Suppressor macrophage treated with lipopolysaccharide for 4 hours (primary cell): ENCODE measurements at places on chromosomes 7 and 10.

DNA sequence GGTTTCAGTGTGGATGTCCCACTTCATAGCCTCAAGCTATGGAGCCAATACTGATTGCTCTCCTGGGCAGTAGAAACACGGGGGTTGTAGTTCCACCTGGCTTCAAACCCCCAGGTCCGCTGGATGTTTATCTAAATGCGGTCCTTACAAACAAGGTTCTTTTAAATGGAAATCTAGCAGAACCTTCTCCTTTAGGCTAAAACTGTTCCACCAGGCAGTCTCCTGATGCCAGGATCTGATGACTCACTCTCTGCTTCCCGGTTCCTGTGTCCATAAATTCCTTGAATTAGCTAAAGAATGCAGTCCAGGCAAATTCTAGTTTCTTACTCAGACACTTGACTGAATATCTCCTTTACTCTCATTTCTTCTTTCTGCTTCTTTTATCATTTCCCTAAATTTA lies 108.4 kb upstream of the FAM3C start:
- DNase-seq, result no peak

DNA sequence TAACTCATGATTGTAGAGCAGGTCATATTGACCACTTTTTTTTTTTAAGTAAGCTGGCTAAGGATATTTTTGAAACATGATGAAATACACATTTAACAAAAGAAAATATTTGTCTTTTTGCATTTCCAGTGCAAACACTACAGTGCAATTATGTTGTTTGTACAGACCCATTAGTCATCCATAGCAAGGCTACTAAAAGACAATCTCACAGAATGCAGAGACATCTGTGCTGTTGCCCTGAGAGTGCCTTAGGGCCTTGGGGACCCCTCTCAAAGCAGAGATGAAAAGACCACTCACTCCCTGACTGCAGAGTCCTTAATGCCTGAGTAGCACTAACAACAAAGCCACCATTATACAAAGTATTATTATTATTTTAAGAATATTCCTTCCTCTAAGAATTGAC lies 104.5 kb downstream of the NRCAM start:
- DNase-seq, result no peak

DNA sequence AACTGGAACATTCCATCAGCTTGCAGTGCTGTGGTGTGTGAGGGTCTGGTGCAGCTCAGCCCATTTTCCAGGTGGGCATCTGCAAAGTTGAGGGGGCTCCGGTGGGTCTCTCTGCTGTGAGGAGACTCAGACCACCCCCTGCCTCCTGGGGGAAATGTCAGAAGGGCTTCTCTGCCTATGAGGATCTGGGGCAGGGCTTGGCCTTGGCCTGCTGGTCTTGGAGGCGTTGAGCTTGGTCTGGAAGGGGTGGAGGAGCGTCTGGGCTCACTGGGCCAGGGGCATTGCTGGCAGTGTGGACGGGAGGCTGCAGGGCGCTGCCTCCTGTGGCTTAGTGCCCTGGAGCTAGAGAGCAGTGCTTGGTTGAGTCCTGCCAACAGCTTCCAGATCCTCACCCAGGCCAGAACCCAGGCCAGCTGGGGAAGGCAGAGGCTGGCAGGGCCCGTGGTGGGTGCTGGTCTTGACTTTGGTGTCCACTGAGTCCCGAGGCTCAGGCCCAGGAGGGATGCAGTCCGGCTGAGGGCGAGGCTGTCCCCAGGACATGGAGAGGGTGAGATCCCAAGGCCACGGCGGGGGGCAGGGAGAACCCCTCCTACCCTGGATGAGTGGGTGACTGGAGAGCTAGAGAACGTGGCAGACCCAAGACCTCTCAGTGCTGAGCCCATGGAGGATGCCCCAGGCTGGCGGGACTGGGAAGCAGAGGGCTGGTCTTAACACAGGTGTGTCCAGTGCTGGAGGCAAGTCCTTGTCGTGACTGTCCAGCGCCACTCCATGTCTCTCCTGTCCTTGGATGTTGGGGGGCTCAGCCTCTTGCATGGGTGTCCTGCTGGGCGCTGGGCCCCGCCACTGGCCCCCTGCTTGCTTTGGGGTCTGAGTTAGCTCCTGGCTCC lies 2.8 kb downstream of the SPRN start:
- DNase-seq, result no peak

DNA sequence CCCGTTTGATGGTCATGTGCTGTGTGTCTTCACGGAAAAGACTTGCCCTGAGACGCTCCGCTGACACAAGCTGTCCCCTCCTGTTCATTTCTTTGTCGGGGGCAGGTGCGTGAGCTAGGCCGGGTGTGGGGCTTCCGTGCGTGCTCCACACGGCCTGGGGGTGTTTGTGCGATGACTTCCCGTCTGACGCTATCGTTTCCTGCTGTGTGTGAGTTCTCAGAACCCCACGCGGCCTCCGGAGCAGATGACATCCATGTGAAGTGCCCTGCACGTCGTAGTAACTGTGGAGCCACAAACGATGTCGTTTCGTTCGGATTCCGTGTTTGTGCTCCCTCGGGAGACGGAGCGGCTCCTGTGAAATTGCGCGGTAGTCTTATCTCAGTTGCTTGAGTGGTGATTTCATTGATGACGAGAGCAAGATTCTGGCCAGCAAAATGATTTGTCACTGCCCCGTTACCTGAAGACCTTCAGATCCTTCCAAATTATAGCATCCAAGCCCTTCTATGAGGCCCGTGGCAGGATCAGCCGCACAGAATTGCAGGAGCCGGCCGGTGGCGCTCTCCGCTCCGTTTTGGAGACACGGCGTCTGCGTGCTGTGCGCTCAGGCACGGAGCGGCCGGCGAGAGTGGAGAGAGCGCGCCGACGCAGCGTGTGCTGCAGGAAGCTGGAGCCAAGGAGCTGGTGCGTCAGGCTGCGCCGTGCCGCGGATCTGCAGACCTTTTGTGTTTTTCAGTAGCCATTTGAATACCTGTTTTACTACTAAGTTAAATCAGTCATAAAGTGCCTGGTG lies 94.9 kb downstream of the NKX6-2 start:
- no peak for DNase-seq

- DNase-seq, result no peak
Measured at GRCh38 chr10:125462845-125463244, 220.1 kb downstream of the TEX36 start.

- DNase-seq, result peak; percentile 3
Measured at GRCh38 chr10:59181668-59182067, 5.2 kb downstream of the PHYHIPL start.

DNA sequence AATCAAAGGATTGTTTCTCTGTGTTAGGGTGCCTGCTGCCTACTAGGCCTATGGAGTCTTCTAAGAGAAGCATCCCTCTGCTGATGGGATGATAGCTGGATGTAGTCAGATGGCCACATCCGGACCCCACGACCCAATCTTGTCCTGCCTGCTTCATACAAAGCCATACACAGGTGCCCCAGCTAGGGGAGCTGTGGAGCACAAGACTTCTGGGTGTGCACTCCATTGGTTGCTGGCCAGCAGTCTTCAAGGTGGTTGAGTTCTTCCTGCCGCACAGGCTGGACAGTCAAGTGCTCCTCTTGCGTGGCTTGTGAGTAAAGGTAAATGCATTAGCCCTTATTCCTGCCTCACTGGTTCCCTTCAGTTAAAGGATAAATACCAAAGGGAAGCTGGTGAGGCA lies 120.2 kb downstream of the TEX36 start:
- DNase-seq, result no peak

DNA sequence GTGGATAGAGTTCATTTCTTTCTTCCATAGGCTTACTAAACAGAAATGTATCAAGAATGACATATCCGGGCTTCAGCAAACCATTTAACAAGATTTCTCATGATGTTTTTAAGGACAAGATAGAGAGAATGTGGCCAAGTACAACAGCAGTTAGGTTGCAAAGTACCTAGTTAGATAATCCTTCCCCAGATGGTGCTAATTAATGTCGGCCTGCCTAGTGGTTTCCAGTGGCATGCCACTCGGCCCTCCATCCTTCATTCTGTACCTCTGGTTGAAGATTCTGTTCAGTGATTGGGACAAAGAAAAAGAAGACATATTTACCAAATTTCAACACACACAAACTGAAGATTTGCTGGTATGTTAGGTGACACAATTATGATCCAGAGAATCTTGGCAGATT lies 212.1 kb downstream of the MACC1 start:
- DNase-seq, result no peak
